ENCODE measurements at places on chromosomes 1 and 21.
A peak's percentile ranks its signal among the peaks of the same experiment; 100 is the strongest.

DNA sequence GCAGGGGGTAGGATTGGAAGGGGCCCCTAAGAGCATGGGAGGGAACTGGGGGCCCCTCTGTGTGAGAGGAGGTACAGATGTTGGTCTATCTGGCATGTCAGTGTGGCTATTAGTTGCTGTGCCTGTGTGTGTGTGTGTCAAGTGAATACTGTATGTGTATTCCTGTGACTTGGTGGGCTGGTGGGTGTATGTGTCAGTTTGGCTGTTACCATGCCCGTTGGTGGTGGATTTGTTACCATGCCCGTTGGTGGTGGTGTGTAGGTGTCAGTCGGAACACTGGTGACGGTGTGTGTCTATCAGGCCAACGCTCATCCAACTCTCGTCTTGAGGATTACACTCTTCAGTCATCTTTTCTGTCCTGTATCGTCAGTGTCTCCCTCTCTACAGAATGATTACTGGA lies 22.6 kb downstream of the TFAP2E start:
- no peak for DNase-seq

DNA sequence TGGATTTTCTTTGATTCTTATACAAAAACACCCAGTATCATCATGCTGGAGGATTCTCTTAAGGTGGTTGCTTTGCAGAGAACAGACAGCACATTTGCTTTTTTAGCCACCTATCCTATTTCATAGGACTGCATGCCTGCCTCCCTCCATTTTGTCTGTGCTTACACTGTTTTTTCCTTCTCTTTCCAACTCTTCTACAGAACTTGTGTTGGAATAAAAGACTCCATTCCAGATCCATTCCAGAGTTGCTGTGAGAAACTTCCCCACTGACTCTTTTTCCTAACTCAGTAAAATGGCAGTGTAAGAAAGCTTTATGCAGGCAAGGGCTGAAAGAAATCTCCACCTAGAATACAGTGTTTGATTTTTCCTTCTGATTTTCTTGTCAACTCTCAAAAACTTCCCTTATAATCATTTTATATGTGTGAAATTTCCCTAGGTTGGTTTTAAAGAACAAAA lies 5.2 kb upstream of the ARID1A start:
- DNase-seq, result no peak

DNA sequence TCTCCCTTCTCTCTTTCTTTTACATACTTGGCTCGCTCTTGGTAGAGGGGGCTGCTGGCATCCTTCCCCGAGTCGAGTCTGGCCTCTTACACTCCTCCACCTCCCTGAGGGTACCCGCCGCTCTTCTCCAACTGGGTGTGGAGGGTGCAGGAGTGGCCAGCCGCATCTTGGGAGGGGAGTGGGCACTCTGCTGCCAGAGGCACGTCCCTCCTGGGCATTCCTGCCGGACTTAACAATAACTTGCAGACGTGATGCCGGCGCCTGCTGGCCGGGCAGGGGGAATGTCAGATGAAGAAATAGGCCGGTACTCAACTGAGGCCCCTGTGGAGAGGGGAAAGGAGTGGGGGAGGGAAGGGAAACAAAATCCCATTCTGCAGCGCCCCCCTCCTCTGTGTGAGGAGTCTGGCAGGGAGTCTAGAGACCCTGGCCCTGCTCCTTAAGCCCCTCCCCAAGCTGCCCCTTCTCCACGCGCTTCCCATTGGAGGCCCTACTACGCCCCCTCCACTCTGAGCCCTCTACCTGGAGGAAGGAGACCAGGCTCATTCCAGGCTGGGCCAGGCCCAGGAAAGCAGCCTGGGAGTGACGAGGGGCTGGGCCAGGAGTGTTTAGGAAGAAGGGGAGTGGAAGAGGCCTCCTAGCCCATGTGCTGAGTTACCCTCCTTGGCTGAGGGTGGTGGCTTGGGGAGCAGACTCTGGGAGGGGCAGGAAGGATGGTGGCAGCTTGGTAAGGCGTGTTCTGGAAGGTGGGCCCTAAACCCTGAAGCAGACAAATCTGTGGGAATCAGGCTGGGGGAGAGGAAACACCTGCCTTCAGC lies 1.8 kb downstream of the ATP2B4 start:
- DNase-seq, result no peak

- DNase-seq, result no peak
Measured at GRCh38 chr1:182724215-182724614, 39.8 kb upstream of the RGS8 start.

- peak; percentile 18 for DNase-seq
Measured at GRCh38 chr1:241271427-241271826, 85.6 kb downstream of the RGS7 start.

DNA sequence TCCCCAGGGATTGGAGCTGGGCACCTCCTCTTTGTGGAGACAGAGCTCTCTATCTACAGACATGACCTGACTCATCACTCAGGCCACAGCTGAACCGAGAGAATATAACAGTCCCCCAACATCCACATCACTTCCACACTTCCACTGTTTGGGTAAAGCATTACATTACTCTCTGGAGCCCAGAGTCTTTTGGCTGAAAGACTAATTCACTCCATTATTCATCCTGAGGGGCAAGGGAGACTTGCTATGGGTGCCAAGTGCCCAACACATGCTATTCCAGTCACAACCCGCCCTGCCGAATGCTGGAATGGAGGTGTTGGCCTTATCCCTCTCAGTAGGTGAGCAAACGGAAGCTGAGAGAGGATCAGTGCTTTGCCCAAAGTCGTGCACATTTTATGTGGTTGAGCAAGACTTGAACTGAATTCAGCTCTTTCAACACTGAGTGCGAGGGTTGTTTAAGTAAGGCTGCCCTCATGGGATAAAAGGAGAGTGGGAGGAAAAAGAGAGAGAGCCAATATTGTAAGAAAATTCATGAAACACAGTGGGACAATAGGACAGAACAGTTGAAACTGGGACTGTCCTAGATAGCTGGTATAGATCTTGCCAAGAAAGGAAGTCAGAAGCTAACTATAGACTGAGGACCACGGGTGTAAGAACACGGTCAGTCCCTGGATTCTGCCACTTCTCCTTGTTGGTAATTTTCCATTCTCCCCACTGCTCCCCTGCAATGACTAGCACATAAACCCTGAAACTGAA lies 13.5 kb upstream of the CHI3L1 start:
- no peak for DNase-seq

GRCh38 chr1:1048765-1049164 lies 25.3 kb downstream of the RNF223 start:
- DNase-seq, result no peak

GRCh38 chr21:24153137-24153536 lies 1454.1 kb downstream of the MRPL39 start:
- DNase-seq, result no peak

- DNase-seq, result no peak
Measured at GRCh38 chr1:211710566-211711314, 35.3 kb upstream of the NEK2 start.

- DNase-seq, result no peak
Measured at GRCh38 chr1:226986496-226987178, 46.5 kb downstream of the COQ8A start.

DNA sequence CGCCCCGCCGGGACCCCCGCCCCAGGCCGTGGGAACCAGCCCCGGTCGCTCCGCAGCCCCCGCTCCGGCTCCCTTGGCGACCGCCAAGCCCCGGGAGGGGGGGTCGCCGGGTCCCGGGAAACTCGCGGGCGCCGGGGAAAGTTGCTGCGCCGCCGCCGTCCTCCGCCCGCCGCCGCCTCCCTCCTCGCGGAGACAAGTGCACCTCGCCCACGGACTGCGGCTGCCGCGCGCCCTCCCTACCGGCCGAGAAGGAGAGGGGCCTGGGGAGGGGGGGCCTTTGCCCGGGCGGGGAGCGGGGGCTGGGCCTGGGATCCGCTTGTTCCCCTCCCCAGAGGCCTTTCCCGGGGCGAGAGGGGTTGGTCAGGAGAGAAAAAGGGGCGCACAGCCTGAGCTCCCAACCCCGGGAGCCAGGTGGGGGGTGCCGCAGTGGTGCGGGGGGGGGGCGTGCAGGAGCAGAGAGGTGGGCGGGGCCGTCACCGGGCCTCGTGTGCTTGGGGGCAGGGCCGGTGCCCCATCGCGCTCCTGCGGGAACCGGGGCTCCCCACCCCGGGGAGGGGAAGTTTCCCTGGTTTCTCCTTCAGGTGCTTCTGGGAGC lies 592 bp downstream of the AGRN start:
- DNase-seq, result no peak
